ENCODE measurements at places on chromosomes 12 and 14. TPM values are rescaled to one million over a fixed set of nuclear protein-coding genes. Genes with fewer than 3 reads are reported as not detected.

Gene KRT78
- not detected for total RNA-seq

Gene ETV6
- total RNA-seq = 6.2 TPM

Gene SLCO1B1
- not detected for total RNA-seq

Gene NINJ2
- 0.37 TPM for total RNA-seq

GRCh38 chr12:51254536-51254935 is 15.7 kb downstream of the SMAGP start:
- DNase-seq = no peak
- no peak overlapping the region for H3K27ac ChIP-seq
- no peaks in the 10 kb centered on the region for H3K4me1 ChIP-seq
- H3K27me3 ChIP-seq = no peaks in the 10 kb centered on the region
- H3K4me3 ChIP-seq = no peak overlapping the region

DNA sequence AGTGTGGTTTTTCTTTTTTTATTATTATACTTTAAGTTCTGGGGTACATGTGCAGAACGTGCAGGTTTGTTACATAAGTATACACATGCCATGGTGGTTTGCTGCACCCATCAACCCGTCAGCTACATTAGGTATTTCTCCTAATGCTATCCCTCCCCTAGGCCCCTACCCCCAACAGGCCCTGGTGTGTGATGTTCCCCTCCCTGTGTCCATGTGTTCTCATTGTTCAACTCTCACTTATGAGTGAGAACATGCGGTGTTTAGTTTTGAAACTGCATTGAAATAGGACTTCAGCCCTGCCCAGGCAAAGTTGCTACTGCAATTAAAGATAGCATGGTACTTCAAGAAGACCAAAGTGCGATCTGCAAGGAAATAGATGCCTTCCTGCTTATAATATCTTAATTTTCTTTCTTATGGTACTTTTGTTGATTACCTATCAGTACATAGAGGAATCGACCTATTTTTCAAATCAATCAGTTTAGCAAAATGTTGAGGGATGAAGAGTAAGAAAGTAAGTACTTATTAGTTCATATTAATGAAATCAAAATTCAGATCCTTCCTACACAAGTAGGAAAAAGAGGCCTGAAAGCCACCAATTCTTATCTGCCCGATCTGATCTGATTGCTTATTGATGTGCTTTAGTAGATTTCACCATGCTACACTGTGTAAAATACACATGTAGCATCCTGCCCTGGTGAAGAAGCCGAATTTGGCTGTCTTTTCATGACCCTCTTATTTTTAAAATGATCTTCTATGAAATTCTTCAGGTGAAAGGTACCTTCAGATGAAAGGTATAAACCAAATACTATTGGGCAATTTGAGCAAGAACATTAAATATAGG is 1.6 kb downstream of the LTA4H start:
- H3K27me3 ChIP-seq = no peaks in the 10 kb centered on the region
- H3K27ac ChIP-seq = no peak overlapping the region
- no peak for DNase-seq
- no peaks in the 10 kb centered on the region for H3K36me3 ChIP-seq

GRCh38 chr12:4908684-4909409 is 858 bp upstream of the KCNA1 start:
- H3K36me3 ChIP-seq = no peaks in the 10 kb centered on the region
- peak overlapping the region; percentile 62 for H3K4me3 ChIP-seq
- peaks cover 29% of the 10 kb centered on the region for H3K4me1 ChIP-seq
- H3K27ac ChIP-seq = no peak overlapping the region
- peak; percentile 97 for DNase-seq

- peaks cover 15% of the 10 kb centered on the region for H3K27me3 ChIP-seq
- H3K36me3 ChIP-seq = no peaks in the 10 kb centered on the region
- H3K27ac ChIP-seq = peak within 1 kb of the TSS; percentile 62
- peak; percentile 96 for DNase-seq
- H3K4me3 ChIP-seq = peak within 1 kb of the TSS; percentile 74
These were observed at the start of gene BCL2L2 for GRCh38 chr14:23306412-23307145. BCL2L2 (plus strand) TSS chr14:23306833; CDS start chr14:23307768, 935 bp downstream.

- peaks cover 9% of the 10 kb centered on the region for H3K4me1 ChIP-seq
- no peak overlapping the region for H3K4me3 ChIP-seq
- H3K27me3 ChIP-seq = no peaks in the 10 kb centered on the region
- H3K27ac ChIP-seq = no peak overlapping the region
These were observed 25.0 kb downstream of the ELK3 start for GRCh38 chr12:96218989-96219678.

GRCh38 chr12:54292083-54292930 is 8.5 kb downstream of the NFE2 start:
- no peak for DNase-seq
- H3K4me3 ChIP-seq = no peak overlapping the region
- H3K4me1 ChIP-seq = no peaks in the 10 kb centered on the region
- H3K27ac ChIP-seq = no peak overlapping the region
- H3K27me3 ChIP-seq = no peaks in the 10 kb centered on the region
- H3K36me3 ChIP-seq = no peaks in the 10 kb centered on the region

DNA sequence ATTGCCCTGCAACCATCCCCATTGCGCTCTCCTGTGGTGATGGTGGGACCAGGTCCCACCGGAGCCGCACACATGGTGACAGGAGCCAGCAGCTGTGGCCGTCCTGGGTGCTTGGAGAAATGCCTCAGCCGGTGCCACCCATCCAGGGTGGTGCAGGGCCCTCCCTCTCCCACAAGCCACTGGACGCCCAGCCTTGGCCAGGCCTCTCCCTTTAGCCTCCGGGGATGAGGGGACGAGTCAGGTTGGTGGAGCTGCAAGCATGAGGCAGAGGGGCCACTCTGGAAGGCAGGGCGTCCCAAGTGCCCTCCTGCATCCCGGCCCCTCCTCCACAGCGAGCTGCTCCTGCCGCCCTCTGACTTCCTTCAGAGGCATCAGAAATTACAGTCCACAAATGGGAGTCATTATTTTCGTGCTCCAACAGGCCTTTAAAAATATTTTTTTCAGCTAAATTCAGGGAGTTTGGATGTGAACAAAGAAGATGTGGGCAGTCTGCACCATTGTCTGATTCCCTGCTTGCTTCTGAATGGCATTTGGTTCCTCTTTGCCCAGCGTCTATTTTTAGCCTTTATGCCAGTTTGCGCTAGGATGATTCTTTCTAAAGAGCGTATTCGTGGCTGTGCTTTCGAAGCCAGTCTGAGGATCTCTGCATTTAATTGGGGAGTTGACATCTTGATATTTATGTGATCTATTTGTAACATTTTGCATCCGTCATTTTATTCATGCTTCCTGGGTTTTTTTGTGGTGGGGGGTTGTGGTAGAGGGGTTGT is 189.4 kb downstream of the ADGRD1 start:
- no peaks in the 10 kb centered on the region for H3K36me3 ChIP-seq
- H3K27ac ChIP-seq = no peak overlapping the region
- no peaks in the 10 kb centered on the region for H3K27me3 ChIP-seq
- peaks cover 7% of the 10 kb centered on the region for H3K4me1 ChIP-seq
- DNase-seq = no peak
- no peak overlapping the region for H3K4me3 ChIP-seq

DNA sequence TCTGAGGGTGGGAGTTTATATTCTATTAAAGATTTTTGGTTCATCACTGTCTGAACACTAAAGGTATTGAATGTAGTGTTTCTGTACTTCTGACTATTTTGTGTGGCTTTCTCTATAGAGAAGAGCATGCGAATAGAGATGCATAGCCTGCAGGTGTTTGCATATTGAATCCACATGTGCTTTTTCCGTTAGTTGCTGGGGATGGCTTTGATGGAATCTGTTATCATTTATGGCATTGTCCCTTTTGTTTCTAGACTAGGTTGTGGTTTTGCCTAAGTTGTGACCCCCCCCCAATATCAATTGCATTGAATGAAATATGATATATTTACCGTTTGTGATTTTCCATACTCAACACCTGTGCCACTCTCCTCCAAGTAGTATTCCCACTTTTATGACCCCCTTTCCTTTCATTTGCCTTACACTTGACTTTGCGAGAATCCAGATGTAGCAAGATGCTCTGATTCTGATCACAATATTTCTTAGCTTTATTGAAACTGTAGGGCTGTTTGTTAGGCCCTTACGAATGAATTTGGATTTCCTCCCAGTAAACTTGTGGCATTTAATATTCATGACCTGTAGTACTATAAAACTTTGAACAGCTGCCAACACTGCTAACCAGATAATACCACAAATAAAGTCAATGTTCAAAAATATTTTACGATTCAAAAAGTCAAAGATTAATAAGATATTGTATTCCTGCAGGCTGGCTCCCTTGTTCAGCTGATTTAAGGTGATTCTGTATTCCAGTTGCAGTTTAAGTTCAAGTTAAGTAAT is 176.4 kb downstream of the TMTC2 start:
- no peak overlapping the region for H3K27ac ChIP-seq
- H3K36me3 ChIP-seq = no peaks in the 10 kb centered on the region
- H3K27me3 ChIP-seq = no peaks in the 10 kb centered on the region
- DNase-seq = no peak
- H3K4me1 ChIP-seq = peaks cover 12% of the 10 kb centered on the region
- H3K4me3 ChIP-seq = no peak overlapping the region

- no peak overlapping the region for H3K4me3 ChIP-seq
- H3K36me3 ChIP-seq = no peaks in the 10 kb centered on the region
- H3K4me1 ChIP-seq = peaks cover 10% of the 10 kb centered on the region
- H3K27ac ChIP-seq = no peak overlapping the region
These were observed 191.4 kb downstream of the KTN1 start for GRCh38 chr14:55771242-55771981.

GRCh38 chr12:47360771-47361388 is 281.1 kb upstream of the AMIGO2 start:
- H3K4me3 ChIP-seq = no peak overlapping the region
- H3K36me3 ChIP-seq = no peaks in the 10 kb centered on the region
- no peaks in the 10 kb centered on the region for H3K27me3 ChIP-seq
- no peaks in the 10 kb centered on the region for H3K4me1 ChIP-seq
- H3K27ac ChIP-seq = no peak overlapping the region

DNA sequence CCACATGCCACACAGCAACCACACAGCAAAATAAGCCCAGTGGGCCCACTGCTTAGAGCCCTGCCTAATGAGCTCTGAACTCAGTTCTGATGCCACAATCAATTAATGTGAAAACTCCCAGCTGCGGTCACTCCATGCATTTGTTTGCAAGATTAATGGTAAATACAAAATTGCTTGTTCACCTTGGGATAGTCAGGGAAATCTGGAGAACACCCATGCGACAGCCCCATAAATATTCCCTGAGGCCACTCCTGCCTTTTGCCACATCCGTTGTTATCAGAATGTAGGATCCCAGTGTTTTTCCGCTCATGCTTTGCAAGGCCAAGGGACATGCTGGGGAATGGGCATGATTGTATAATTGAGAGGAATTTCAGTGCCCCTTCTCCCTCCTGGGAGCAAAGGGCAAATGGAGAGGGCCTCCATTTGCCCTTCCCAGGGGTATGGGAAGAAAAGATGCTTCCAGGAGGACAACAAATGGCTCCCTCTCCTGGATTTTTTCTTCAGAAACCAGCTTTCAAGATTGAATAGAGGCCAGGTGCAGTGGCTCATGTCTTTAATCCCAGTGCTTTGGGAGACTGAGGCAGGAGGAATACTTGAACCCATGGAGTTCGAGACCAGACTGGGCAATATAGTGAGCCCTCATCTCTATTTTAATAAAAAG is 30.8 kb upstream of the CMKLR1 start:
- H3K36me3 ChIP-seq = no peaks in the 10 kb centered on the region
- H3K27ac ChIP-seq = no peak overlapping the region
- H3K4me1 ChIP-seq = no peaks in the 10 kb centered on the region
- H3K4me3 ChIP-seq = no peak overlapping the region

DNA sequence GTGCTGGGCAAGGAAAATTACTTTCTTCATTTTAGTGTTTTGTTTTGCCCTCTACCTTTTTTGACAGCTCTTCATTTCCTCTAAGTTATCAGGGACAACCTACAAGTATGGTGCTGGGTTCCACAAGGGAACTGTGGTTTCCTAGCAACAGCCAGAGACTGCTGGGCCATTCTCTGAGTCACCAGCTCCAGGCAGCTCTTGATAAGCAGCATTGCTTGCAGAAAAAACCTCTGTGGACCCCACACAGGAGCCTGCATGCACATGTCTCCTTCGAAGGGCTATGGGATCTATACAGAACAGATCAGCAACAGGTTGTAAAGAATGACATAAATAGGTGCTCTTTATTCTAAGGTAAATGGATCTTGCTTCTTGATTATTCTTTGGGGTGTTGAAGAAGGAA is 81.0 kb upstream of the CCDC196 start:
- H3K4me3 ChIP-seq = no peak overlapping the region
- H3K27me3 ChIP-seq = no peaks in the 10 kb centered on the region
- DNase-seq = peak; percentile 41

DNA sequence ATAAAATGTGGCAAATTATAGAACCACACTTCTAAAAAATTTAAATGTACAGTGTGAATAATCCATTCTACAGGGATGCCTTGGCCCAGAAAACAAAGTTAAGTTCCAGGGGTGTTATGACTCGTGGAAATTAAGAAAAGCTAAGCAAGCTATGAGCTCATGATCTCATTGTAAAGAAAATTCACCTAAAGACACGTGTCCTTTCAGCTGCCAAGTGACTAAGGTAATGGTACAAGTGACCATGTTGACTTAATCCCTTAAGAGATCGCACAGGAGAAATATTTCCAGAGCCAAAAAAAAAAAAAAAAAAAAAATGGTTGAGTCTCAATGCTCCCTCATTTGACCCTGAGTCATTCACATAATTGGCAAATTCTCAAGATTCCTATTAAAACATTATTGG is 51.4 kb upstream of the ANO2 start:
- H3K4me3 ChIP-seq = no peak overlapping the region
- H3K27ac ChIP-seq = no peak overlapping the region
- no peaks in the 10 kb centered on the region for H3K36me3 ChIP-seq
- DNase-seq = no peak
- no peaks in the 10 kb centered on the region for H3K4me1 ChIP-seq

GRCh38 chr12:8096281-8096915 is 14.3 kb downstream of the NECAP1 start:
- H3K27ac ChIP-seq = no peak overlapping the region
- no peaks in the 10 kb centered on the region for H3K27me3 ChIP-seq
- no peak overlapping the region for H3K4me3 ChIP-seq
- no peaks in the 10 kb centered on the region for H3K4me1 ChIP-seq
- DNase-seq = no peak

DNA sequence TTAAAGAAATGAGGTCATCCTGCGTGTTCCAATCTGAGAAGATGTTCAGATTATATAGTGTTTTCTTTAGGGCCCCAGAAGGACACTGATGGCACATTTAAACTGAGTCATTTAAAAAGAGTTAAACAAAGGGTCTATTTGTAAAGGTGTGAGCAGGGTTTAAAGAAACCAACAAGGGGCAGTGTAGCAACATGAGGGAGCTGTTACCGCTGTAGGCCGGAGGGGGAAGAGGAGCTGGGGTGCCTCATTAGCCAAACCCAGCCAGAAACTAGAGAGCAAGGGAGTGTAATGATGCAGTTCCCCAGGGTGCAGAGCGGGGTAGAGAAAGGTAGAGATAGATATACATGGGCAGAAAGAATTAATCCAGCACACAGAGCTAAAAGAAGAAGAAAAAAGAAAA is 160.4 kb downstream of the TBX5 start:
- no peaks in the 10 kb centered on the region for H3K36me3 ChIP-seq
- no peaks in the 10 kb centered on the region for H3K27me3 ChIP-seq
- DNase-seq = peak; percentile 45
- no peak overlapping the region for H3K27ac ChIP-seq

GRCh38 chr14:105881021-105881930 is 354.9 kb downstream of the TMEM121 start:
- H3K27me3 ChIP-seq = no peaks in the 10 kb centered on the region
- no peak overlapping the region for H3K4me3 ChIP-seq
- H3K4me1 ChIP-seq = no peaks in the 10 kb centered on the region
- no peak for DNase-seq
- H3K36me3 ChIP-seq = no peaks in the 10 kb centered on the region
- H3K27ac ChIP-seq = no peak overlapping the region

All from neural progenitor cell (in vitro differentiated cells).